Mammary epithelial cell (primary cell): ENCODE measurements at places on chromosomes 6 and 20. TPM values are rescaled to one million over a fixed set of nuclear protein-coding genes. Genes with fewer than 3 reads are reported as not detected.

- no peak for DNase-seq
These were observed 404.8 kb downstream of the CD109 start for GRCh38 chr6:74100719-74101287.

DNA sequence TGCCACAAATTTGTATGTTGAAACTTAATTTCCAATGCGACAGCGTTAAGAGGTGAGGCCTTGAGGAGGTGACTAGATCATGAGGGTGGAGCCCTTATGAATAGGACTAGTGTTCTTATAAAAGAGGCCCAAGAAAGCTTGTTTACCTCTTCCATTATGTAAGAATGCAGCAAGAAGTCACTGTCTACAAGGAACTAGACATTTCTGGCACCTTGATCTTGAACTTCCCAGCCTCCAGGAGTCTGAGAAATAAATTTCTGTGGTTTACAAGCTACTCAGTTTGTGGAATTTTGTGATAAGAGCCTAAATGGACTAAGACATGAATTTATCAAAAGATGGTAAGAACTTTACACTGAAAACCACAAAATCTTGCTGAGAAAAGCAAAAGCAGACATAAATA is 173.6 kb upstream of the SGK1 start:
- DNase-seq, result peak; percentile 69

DNA sequence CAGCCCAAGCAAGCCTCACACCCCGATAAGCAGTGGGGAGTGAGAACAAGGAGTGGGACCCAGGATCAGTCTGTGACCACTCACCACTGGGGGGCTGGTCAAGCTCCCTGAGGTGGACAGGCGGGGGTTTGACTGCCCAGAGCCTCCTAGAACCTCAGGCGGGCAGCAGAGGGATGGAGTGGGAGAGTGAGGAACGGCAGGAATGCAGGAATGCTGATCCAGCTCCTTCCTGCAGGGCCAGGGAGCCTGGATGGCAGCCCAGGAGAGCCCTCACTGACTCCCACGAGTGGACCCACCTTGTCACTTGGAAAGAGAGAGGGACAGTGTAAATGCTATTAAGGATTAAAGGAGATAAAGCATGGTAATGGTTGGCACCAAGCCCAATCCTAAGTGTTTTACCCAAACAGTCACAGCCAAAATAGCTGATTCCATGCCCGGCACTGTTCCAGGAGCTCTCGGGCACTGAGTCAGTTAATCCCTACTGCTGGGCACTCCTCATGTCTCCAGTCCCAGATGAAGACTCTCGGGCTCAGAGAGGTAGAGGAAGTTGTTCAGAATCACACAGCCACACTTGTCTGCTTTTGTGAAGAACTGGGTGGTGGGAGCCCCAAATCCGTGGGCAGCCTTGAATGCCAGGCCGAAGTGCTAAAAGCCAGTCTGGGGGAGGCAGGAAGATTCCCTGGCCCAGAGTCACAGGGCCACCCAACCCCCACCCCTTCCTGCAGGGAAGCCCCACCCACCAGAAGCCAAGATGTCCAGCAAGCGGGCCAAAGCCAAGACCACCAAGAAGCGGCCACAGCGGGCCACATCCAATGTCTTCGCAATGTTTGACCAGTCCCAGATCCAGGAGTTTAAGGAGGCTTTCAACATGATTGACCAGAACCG is 3.1 kb downstream of the MYL9 start:
- DNase-seq, result peak; percentile 40

GRCh38 chr6:85453490-85453889 is 3.6 kb downstream of the NT5E start:
- no peak for DNase-seq

DNA sequence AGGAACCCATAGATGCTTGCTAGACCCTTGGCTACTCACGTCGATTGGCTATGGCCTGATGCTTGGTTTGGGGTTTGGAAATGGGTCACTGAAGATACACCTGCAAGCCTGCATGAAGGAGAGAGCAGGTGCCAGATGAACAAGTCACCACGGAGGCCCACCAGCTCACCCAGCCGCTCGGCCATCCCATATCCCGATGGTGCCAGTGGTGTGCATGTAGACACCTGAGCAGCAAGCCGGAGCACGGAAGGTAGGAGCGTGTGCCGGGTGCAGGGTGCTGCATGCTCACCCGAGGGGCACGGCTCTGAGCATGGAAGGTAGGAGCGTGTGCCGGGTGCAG is 35.9 kb downstream of the DACT2 start:
- no peak for DNase-seq

BEND3 gene
- polyA plus RNA-seq, result 5.4 TPM

DNA sequence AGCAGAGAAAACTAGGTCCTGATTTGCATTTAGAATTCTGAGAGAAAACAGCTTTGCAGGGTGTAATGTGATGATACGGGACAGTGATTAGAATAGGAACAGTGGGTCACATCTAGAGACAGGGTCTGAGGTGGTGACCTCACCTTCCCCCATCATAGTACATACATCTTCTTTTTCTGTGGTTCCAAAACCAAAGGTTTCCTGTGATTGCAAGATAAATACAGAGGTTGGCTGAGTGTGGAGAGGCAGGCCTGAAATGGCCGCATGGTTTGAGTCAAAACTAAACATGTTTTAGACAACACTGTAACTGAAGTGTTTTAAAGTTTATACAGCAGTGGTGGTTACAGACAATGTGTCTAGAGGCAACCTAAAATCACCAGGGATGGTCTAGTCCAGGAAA is 10.4 kb upstream of the NT5DC1 start:
- no peak for DNase-seq

DNA sequence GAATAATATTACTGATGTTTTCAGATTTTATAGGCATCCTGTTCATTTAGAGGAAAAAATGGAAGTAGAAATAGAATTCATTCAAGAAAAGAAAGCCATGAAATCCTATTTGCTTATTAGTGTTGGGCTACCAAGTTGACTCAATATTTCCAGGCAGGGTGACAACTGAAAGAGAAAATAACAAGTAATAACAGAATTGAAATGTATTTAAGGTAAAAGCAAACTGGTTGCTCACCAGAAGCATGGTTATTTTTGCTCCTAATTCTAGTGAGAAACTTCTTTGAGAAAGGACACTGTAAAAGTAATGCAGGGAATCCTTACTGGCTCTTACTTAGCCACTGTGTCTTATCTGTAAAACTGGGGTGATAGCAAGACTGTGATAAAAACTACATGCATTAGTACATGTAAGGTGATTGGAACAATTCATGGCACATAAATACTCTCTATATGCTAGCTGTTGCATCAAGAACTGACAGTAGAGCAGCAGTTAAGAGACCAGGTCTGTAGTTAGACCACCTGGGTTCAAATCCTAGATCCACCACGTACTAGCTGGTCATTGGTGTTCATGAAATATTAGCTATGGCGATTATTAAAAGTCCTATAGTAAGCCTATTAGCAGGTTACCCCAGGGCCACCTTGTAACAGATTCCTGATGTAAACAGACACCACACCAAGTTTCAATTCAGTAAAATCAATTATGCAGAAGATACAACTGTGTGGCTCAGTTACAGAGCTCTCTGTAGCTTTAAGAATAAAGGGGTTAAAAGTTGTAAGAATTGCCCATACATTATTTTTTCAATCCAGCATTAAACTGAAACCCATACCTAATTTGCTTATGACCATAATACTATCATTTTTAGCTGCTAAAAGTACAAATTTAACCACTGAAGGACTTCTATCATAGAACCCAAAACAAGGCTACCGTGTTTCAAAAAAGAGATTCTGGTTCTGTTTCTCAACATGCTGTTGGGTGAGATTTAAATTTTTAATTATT is 159.2 kb upstream of the COL21A1 start:
- DNase-seq, result no peak

B3GAT2 gene
- polyA plus RNA-seq, result not detected

- DNase-seq, result no peak
These were observed 150.3 kb downstream of the CDK19 start for GRCh38 chr6:110664933-110665332.

- DNase-seq, result no peak
These were observed 365.3 kb downstream of the RNF144B start for GRCh38 chr6:18752278-18753068.

DNA sequence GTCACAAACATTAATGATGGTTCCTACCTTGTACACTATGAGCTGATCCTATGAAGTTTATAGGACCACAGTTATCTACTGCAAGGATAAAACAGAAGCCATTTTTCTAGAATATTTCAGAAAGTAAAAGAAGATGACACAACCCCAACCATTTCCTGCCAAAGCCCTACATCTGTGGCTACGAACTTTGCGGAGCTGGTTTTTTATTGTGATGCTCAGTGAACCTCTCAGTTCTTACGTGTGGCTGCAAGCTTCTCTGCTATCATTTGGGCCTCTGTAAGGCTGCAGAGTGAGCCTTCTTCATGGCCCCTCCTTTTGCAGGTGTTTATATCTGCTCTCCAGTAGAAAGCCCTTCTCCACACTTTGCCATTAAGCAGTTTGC is 17.8 kb upstream of the TAGAP start:
- no peak for DNase-seq

DNA sequence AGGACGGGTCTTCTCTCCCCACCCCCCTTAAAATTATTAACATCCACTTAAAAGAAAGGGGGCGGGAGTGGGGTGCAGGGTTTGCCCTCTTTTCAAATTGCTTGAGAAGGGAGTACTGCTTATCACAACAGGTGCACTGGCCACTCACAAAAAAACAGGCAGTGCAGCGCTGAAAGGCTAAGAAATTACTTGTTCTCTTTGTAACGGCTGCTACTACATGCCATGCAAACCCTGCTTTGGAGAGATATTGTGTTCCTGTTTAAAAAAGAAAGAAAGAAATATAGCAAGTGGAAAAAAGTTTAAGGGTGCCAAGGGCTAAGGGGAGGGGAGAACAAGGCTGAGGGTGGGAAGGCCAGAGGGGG is 312.7 kb upstream of the JARID2 start:
- no peak for DNase-seq

DNA sequence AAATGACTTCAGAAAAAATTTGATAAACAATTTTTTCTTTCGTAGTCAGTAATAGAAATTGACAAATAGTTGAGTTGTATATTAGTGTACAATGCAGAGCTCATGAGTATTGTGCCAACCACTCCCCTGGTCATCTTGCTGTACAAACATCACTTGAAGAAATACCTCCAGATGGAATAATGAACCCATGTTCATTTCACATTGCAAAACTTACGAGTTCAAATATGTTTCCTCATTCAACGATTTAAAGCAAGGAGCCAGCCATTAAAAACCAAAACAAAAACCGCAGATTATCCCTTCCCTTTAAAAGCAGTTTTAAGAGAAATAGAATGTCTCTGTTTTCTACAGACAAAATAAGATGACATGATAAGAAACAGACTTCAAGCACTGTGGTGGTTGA is 62.5 kb downstream of the RALGAPA2 start:
- no peak for DNase-seq

- no peak for DNase-seq
These were observed 12.4 kb downstream of the B4GALT5 start for GRCh38 chr20:49701241-49701790.

DNA sequence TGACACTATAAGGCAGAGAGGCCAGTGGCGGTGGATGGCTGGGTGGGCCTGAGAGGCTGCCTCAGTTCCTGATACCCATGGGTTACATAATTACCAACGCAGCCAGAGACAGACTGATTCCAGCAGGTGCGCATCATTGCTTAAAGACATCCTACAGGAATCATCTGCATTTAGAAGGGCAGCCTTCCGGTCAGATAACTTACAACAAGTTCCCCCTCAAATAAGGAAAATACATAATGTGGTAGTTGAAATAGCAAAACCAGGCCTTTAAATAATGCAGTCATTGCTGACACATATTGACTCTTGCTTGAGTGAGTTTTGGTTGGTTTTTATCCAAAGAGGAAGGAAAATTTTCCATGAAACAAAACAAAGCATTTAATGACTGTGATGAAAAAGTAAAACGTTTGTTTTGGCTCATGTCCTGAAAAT is 81.9 kb downstream of the SIM1 start:
- peak; percentile 32 for DNase-seq

JPH2 gene
- polyA plus RNA-seq, result 6.8 TPM

- DNase-seq, result no peak
These were observed 36.6 kb upstream of the HIVEP1 start for GRCh38 chr6:11975353-11975977.

- no peak for DNase-seq
These were observed 22.3 kb downstream of the MDN1 start for GRCh38 chr6:89797317-89797716.

- DNase-seq, result peak; percentile 1
These were observed 435.7 kb upstream of the FKBP1C start for GRCh38 chr6:62775427-62776022.
